ENCODE measurements at places on chromosomes 5 and 9.

DNA sequence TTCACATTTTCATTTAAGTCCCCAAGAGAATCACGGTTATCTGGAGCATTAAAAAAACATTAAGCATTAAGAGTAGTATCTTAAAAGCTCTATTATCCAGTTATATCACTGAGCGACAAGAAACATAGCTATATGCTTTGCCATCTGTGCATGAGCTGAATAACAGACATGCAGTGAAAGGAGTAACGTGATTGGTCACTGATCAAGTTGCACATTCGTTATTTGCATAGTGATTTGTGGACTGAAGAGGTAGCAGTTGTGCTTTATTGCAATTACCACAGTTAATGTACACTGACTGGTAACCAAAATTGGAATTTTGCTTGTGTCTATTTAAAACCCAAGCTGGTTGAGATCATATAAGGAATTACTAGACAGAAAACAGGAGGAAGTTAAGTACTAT is 107.4 kb downstream of the MCTP1 start:
- DNase-seq: no peak

GRCh38 chr5:150254774-150255173 is 34.8 kb downstream of the CAMK2A start:
- DNase-seq: no peak

DNA sequence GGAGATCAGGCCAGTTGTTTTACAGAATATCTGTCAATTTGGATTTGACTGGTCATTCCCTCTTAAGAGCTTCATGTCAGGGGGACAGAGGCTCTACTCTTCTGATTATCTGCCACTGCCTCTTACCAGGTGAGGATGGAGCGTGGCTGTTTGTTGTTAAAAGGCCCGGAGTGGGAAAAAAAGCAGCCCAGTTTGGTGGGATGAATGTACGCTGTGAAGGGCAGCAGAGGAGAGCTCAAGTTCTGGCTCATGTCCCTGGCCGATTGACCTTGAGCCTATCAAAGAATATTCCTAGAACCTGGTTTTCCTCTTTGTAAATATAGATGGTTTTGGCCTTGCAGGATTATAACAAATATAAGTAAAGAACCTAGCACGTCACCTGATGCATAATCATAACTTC is 16.3 kb upstream of the SHB start:
- no peak for DNase-seq

DNA sequence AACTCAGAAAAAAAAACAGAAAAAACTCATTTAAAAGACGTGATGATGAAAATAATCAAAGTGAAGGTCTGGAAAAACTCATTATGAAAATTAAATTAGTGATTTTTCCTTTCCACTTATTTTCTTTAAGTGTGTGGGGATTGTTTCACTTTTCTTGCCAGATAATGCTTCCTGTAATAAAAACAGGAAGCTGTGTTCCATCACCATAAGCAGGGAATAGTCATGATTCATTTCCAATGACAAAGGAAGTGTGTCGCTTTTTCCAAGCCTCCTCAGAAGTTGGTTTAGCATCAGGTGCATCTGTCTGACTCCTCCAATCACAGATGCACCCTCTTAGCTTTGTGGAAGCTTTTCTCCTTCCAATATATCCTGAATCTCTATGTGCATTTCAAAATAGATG is 2068.7 kb downstream of the MAT2B start:
- DNase-seq: no peak

DNA sequence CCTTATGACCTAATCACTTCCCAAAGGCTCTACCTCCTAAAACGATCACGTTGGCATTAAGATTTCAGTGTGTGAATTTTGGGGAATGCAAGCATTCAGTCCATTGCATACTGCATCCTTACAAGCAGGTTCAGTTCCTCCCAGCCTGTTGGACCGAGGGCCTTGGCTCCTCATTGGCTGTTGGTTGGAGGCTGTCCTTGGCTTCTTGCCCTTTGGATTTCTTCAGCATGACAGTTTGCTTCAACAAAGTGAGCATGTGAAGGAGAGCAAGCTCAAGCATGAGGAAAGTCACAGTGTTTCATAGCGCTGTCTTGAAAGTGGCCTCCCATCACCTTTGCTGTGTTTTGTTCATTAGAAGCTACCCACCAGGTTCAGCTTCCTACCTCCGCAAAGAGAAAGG is 109.5 kb downstream of the GADD45G start:
- no peak for DNase-seq

GRCh38 chr5:148113243-148113642 is 49.5 kb downstream of the SPINK5 start:
- no peak for DNase-seq

GRCh38 chr9:18941060-18941740 is 91.8 kb downstream of the SAXO1 start:
- DNase-seq: no peak

DNA sequence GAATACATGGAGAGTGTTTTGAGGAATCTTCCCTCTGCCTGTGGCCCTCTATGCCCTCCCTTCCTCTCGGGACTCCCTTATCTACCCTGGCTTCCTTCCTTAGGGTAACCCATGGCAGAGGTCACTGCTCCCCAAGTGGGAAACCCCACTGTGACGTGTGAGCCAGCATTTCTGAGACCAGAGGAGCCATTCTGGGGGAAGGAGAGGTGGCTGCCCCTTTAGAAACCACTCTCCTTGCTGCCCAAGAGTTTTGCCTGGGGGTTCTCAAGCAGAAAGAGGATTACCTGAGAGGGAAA is 23.1 kb downstream of the CCNJL start:
- no peak for DNase-seq

DNA sequence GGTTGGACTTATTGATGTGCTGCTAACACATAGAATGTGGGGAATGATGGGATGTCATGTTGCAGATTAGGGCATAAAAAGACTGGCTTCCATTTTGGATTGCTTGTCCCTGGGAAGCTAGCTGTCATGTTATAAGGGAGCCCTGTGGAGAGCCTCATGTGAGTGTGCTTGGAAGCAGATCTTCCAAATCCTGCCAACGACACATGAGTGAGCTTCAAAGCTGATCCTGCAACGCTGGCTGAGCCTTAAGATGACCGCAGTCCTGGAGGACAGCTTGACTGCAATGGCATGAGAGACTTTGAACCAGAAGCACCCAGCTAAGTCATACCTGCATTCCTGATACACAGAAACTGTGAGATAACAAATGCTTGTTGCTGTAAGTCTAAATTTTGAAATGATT is 63.6 kb downstream of the NRG2 start:
- no peak for DNase-seq

DNA sequence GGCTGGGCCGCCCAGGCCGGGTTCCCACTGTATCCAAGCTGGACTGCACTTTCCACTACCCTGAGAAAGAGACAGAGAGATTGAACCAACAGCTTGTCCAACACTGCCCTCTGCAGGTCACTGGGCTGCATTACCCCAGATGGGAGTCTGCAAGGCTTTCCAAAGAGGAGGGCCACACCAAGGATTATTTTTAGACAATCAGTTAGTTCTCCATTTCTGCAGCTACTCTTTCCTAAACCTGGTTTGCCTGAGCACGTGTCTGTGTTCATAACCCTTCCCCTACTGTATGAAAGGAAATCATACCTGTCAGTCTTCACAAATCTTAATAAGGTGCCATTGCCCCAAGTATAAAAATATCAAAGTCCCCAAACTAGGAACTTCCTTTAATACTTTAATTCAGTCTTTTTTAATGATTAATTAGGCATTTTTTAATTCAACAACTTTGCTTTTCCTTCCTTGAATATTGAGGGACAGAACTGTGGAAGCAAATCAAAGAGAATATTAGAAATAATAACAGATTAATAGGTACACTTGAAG is 13.4 kb upstream of the FGF1 start:
- DNase-seq: peak; percentile 49

DNA sequence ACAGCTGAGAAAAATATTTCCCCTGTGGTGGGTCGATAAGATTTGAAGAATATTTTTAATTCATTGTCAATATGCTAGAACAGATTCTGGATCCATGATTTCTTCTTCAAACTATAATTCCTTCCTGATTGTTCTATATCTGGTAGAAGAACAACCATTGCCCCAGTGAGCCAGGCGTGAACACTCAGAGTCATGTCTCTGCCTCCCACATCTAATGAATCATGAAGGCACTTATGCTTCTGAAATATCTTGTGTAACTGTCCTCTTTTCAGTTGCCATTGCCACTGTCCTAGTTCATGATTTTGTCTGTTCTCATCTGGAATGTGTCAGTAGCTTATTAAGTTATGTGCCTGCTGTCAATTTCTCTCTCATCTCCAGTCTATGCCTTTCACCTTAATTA is 40.0 kb downstream of the GABRG2 start:
- no peak for DNase-seq

DNA sequence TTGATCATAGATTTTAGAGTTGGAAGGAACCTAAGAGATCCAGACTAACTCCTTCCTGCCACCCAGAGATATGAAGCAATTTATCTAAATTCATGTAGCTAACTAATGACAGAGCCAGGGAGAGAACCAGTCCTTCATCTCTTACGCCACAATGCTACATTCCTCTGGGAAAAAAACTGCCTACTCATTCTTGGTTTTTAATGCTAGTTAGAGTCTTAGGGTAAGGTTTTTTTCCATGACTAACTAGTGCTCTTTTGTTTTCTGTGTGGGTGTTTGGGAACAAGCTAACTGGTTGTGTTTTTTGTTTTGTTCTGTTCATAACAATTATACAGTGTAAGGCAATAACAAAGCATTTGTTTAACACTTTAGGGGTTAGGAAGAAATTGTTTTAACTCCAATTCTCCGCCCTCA is 52.4 kb downstream of the SLC44A1 start:
- DNase-seq: no peak

- no peak for DNase-seq
These were observed 23.8 kb downstream of the KLF4 start for GRCh38 chr9:107465467-107466451.

DNA sequence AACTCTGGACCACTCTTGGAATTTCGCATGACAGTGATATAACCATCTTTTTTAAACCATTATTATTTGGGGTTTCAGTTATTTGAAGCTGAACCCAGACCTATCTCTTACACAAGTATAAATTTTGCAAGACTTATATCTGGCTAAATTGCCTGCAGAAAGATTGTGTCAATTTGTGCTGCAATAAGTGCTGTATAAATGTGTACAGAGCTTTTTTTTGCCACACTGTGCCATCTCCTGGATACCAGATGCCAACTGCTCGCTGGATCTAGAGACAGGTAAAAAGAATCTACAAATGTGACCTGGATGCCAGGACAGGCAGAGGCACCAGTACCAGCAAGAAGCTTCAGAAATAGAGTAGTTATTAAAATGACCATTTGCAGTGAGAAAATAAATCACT is 25.9 kb upstream of the TTC39B start:
- DNase-seq: no peak

DNA sequence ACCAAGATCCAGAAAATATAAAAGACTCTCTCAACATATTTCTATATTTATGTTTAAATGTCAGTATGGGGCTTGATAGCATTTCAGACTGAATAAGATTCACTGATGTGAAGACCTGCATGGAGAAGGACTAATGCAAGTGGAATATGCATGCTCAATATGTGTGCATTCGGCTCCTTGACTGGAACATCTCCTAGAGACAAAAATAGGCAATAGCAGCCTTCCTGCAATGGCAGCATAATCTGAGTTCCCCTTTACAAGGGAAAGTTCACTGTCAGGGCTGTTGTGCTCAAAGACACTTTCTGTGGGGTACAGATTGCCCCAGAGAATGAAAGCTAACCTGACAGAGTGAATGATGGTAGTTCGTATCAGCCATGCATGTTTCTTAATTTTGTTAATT is 42.4 kb downstream of the STARD4 start:
- DNase-seq: no peak

DNA sequence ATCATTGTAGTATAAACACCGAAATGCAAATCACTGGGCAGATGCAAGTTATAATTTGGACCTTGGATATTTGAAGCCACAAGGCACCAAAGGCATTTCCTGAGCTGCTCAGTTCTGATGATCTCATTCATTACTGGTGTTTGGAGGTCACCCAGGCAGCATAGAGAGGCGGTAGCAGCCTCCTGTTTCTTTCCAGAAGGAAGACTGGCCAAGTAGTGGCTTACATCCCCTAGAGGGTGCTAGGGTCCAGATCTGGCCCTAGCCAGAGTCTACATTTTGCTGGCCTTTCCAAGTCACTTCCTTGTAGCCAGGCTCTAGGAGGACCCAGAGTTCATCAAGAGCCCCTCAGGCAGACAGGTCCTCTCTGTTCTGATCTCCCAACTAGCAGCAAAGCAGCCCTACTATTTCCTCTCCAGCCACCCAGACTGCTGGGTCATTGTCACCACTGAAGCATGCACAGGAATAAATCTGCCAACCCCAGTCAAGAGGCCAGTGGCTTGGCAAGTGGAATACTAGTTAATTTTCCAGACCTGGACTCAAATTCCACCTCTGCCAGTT is 33.4 kb upstream of the TTC1 start:
- DNase-seq: no peak

DNA sequence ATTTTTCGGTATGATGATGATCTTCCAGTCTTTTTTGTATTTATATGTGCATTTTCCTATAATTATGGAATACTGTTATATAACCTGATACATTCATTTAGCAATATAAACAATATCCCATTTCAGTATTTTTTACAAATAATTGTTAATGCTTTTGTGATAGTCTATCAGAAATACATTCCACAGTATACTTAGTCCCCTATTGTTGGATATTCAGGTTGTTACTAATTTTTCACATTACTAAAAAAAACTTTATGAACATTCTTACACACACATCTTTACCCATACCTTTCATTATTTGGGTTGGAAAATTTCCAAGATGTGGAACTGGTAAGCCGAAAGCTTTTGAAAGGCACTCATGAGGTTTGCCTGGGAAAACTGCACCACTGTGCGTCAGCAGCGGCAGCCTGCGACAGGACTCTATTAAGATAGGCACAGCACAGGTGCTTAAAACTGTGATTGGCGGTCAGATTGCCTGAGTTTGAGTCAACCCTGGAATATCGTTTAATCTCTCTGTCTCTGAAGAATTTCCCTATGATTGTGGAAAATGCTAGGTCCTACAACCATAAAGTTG is 147.5 kb upstream of the ERCC6L2 start:
- DNase-seq: no peak

- DNase-seq: no peak
These were observed 163.7 kb upstream of the ELL2 start for GRCh38 chr5:96125231-96125891.

- DNase-seq: no peak
These were observed 125.0 kb upstream of the MTAP start for GRCh38 chr9:21677387-21677786.
